ENCODE measurements at places on chromosomes 5 and 9.

GRCh38 chr5:144085381-144085780 lies 85.1 kb downstream of the YIPF5 start:
- DNase-seq, result no peak

DNA sequence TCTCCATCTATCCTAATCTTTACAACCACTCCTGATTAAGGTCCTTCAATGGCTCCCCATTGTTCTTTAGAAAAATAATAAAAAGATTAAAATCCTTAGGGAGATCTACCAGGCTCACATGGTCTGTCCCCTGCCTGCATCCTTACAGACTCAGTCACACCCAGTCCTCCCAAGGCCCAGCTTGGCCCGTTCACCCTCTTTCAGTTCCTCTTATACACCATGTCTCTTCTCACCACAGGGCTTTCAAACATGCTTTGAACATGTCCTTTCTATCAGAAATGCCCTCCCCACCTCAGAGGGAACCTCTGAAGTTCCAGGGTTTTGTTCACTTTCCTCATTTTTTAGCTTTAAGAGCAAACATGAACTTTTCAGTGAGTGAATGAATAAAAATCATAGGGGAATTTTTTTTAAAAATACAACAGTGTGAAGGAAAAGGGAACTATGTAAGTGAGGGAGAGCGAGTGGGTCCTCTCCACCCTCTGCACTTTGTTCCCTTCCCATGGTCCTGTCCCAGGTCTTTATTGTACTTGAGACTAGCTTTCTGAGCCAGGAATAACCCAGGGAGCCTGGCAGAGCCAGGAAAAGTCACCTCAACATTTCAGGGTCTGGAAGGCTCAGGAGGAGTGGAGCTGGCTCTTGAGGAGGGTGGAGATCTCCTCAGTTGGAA lies 55.3 kb downstream of the TRPC7 start:
- no peak for DNase-seq

DNA sequence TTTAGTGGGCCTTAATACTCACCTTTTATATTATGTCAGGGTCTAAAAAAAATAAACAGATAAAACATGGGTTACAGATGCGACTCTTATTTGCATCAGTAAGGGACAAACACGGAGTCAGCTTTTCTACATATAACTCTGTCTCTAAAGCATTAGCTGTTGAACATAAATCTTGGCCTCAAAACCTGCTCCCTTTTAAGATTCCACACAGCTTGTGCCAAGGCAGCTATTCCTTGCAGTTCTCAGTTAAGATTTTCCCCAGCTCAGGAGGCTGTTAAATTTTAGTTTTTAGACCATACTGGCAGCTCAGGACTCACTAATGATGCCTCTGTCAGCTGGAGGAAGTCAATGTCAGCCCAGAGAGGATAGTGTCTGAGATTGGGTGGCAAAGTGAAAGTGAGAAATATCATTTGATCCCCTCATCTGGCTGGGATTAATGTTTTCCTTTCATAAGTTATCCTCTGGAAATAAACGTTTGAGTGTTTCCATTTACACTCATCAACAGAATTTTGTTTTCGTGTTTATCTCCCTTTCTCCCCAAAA lies 287.5 kb downstream of the ELAVL2 start:
- DNase-seq, result no peak

GRCh38 chr5:72402381-72402890 lies 82.3 kb downstream of the PTCD2 start:
- no peak for DNase-seq
